ENCODE measurements at places on chromosomes 12 and 14. TPM values are rescaled to one million over a fixed set of nuclear protein-coding genes. Genes with fewer than 3 reads are reported as not detected.

DNA sequence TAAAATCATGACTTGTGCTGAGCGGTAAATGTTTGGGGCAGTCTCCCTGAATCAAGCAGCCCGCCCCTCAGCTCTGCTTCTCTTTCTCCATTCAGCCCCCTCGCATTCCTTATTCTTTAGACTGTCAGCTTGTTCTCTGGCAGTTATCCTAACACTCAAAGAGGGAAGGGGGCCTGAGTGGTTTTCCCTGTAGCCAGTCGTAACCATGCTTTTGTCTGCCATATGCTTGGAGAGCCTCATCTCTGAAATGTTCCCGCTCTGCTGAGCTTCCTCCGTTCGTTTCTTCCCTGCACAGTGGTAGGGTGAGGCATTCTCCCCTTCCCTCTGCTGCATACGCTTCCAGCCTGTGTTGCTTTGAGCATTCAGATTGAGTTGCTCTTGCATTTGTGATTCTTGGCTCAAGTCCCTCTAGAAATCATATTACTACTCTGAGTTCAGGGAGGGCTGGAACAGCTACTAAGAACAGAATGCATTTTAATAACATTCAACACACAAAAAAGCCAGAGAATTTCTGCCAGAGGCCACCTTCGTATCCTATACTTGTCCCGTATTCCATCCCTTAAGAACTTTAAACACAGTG is 119.7 kb downstream of the FBXL14 start:
- DNase-seq: no peak
- H3K27me3 ChIP-seq: no peaks in the 10 kb centered on the region
- no peak overlapping the region for H3K4me3 ChIP-seq
- H3K36me3 ChIP-seq: no peaks in the 10 kb centered on the region

SLC22A17 gene
- total RNA-seq: 6.3 TPM

DNA sequence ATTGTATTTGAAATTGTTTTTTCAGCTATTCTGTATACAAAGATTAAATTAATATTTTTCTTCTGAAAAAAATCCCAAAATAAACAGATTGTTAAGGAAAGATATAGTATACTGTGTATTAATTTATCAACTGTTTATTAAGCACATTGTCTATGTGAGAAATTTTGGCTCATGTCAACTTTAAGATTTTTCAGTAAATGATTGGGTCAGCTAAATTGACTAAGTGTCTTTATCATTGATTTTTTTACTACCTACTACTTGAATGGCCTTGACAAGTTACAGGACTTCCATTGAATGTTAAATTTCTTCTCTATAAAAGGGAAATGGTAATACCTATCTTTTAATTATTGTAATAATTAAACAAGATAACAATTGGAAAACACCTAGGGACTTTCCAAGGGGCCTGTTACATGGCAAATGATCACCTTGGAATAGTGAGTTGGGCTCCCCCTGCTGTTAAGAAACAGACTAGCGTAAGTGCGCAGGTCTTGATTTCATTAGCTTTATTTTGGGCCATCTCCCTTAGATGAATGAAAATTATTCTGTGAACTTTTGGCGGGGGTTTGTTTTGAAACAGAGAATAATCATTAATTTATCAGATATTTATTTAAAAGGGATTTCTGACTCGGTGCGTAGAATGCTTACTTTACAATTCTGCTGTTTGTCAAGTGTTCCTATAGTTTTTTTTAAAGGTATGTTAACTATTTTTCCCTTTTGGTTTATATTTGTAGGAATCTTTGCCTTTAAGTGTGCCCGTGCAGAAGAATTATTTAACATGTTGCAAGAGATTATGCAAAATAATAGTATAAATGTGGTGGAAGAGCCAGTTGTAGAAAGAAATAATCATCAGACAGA is 14.5 kb upstream of the CCT2 start:
- no peak overlapping the region for H3K27ac ChIP-seq
- no peaks in the 10 kb centered on the region for H3K27me3 ChIP-seq
- H3K4me3 ChIP-seq: no peak overlapping the region
- DNase-seq: peak; percentile 44
- H3K36me3 ChIP-seq: peaks cover 13% of the 10 kb centered on the region

- peaks cover 24% of the 10 kb centered on the region for H3K27me3 ChIP-seq
- peaks cover 23% of the 10 kb centered on the region for H3K4me1 ChIP-seq
- no peak for DNase-seq
- no peak overlapping the region for H3K27ac ChIP-seq
- H3K4me3 ChIP-seq: no peak overlapping the region
Observed at GRCh38 chr12:75816897-75817296, 214.7 kb downstream of the PHLDA1 start.

DNA sequence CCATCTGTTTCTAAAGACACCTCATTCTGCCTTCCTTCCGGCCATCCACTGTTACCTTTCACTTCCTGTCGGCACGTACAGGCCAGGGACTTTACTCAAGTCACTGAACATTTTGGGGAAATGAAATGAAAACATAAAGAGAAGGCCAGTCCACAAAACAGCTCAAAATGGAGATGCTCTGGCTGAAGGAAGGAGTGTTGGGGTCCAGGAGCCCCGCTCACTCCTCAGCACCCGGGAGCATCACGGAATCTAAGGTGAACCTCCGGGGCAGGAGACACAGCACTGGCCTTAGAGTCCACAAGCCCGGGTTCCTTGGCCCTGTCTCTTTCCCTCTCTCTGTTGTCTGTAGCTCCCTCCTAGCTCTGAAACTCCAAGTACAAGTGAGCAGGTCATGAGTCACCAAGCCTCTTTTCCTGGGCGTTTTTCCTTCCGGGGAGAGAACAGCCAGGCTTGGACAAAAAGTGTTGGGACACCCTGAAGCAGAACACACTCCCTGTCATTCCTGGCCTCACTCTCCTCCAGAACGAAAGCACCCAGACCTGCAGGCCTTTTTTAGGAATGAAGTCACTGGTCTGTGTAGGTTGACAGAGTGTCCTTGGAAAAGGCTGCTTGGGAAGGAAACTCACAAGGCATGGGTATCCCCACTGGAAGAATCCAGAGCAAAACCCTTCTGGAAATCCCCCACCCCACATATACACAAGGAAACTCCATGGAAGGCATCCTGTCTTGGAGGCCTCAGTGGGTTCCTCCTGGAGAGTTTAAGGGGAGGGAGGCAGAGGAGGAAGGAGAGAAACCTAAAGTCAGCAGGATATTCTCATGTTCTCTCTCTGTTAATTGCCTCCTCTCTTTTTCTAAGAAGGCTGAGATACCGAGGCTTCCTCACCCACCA is 245.3 kb downstream of the ZFP36L1 start:
- no peak for DNase-seq
- no peak overlapping the region for H3K4me3 ChIP-seq
- H3K4me1 ChIP-seq: no peaks in the 10 kb centered on the region
- no peak overlapping the region for H3K27ac ChIP-seq
- H3K27me3 ChIP-seq: no peaks in the 10 kb centered on the region

- no peak overlapping the region for H3K27ac ChIP-seq
- H3K27me3 ChIP-seq: no peaks in the 10 kb centered on the region
- H3K36me3 ChIP-seq: no peaks in the 10 kb centered on the region
- H3K4me3 ChIP-seq: no peak overlapping the region
- DNase-seq: no peak
Observed at GRCh38 chr14:104358528-104359300, 220.3 kb downstream of the KIF26A start.

MYF6 gene
- total RNA-seq: not detected

DNA sequence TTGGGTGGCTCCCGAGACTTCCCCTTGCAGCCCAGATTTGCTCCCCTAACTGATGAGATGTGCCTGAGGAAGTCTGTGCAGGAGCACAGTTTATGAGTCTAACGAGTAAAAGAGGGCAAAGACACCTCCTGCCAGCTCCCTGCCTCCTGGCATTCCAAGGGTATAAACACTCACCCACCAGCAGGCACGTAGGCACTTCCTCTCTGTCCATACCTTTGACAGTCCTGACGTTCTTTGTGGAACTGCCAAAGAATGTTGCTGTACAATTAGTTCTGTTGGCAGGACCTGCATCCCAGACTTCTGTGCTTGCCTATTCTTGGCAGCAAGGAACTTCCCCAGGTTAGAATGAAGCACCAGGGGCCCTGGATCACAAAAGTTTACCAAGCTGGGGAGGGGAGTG is 889.3 kb downstream of the BCL11B start:
- no peak overlapping the region for H3K27ac ChIP-seq
- no peak for DNase-seq
- no peaks in the 10 kb centered on the region for H3K4me1 ChIP-seq

DNA sequence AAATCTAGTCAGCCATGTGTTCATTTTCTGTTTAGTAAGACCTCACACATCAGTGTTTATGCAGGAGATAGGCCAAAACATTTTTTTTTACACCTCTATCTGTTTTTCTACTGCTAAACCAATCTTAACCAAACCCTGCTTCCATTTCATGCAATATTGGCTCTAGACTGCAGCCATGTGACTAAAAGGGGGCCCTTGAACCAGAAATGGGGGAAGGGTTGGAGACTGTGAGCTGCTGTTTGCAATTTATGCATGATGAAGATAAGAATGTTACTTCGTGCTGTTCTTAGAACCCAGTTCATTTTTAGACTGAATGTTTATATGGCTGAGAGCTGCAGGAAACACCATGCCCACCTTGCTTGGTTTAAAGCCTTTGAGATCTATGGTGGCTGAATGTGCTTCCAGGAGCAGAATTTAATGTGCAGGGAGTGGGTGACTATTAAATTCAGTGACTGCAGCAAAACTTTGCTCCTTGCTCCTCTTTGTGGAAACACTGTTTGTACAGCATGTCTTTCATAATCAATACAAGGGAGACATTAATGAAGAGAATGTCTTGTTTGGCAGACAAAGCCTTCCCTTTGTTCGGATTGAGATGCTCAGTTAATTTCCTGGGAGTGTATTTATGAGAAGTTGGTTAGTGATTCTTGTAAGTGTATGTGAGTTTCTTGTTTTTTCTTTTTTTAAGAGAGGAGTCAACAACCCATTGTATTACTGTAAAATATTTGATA is 53.6 kb downstream of the CHST11 start:
- no peaks in the 10 kb centered on the region for H3K27me3 ChIP-seq
- H3K27ac ChIP-seq: peak overlapping the region; percentile 90
- peak overlapping the region; percentile 51 for H3K4me3 ChIP-seq
- DNase-seq: no peak

EPYC gene
- total RNA-seq: not detected

- peaks cover 2% of the 10 kb centered on the region for H3K36me3 ChIP-seq
- H3K4me1 ChIP-seq: peaks cover 74% of the 10 kb centered on the region
- DNase-seq: no peak
- H3K4me3 ChIP-seq: peak overlapping the region; percentile 52
- H3K27ac ChIP-seq: peak overlapping the region; percentile 68
Observed at GRCh38 chr12:116187151-116187511, 90.4 kb downstream of the MED13L start.

DNA sequence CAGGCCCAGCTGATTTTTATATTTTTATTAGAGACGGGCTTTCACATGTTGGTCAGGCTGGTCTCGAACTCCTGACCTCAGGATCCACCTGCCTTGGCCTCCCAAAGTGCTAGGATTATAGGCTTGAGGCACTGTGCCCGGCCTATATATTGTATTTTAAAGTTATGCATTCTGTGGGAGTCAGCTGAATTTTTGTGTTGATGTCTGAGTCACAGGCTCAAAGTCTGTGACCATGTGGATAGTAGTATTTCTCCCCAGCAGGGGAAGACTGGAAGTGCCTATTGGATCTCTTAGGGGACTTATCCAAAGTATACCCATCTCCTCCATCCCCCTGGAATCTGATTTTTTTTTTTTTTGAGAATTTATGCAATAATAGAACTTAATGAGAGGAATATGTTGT is 43.8 kb upstream of the ATF1 start:
- no peak overlapping the region for H3K27ac ChIP-seq
- no peaks in the 10 kb centered on the region for H3K27me3 ChIP-seq
- DNase-seq: no peak
- peaks cover 19% of the 10 kb centered on the region for H3K36me3 ChIP-seq
- no peak overlapping the region for H3K4me3 ChIP-seq
- H3K4me1 ChIP-seq: peaks cover 6% of the 10 kb centered on the region

DNA sequence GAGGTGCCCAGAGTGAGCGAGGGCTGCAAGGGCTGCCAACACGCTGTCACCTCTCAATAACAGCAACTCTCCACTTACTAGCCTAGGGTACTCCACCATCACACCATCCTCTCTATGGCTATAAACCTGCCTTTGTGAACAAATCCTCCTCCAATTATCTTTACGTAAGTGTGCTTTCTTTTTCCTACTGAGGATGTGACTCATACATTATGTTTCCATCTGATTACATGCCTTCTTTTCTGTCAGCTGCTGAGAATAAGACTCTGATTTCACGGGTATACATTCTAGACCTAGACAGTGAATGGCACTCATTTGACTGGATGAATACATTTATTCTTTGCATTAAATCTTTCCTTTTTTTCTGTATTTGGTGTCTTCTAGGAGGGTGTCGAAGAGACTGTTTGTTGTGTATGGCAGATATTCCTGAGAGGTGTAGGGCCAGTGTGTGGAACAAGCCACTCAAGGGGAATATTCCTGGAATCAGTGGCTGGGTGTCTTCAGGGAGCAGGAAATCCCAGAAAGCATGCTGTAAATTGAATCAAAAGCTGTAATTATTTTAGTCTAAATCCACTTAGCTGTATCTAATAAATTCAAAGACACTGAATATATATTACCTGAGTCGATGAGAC is 327.3 kb upstream of the TMTC1 start:
- H3K4me1 ChIP-seq: no peaks in the 10 kb centered on the region
- H3K27ac ChIP-seq: no peak overlapping the region
- H3K4me3 ChIP-seq: no peak overlapping the region
- H3K27me3 ChIP-seq: no peaks in the 10 kb centered on the region
- peaks cover 2% of the 10 kb centered on the region for H3K36me3 ChIP-seq

NEUROD4 gene
- not detected for total RNA-seq

SIX6 gene
- not detected for total RNA-seq

- peaks cover 17% of the 10 kb centered on the region for H3K36me3 ChIP-seq
- H3K4me1 ChIP-seq: peaks cover 23% of the 10 kb centered on the region
- peak overlapping the region; percentile 93 for H3K27ac ChIP-seq
- DNase-seq: peak; percentile 55
Observed at GRCh38 chr14:37594238-37594970, 645 bp downstream of the FOXA1 start.

- no peak for DNase-seq
- H3K27ac ChIP-seq: no peak overlapping the region
- H3K27me3 ChIP-seq: no peaks in the 10 kb centered on the region
- H3K4me3 ChIP-seq: no peak overlapping the region
Observed at GRCh38 chr12:111195316-111195715, 173.6 kb downstream of the PHETA1 start.

CLMN gene
- total RNA-seq: 3.0 TPM

LRTM2 gene
- total RNA-seq: not detected

GRCh38 chr12:57016348-57016747 is at the start of gene TAC3:
TAC3 (minus strand) TSS chr12:57016529; CDS start chr12:57015797, 732 bp downstream.
- no peak within 1 kb of the TSS for H3K27ac ChIP-seq
- no peak within 1 kb of the TSS for H3K4me3 ChIP-seq
- H3K36me3 ChIP-seq: no peaks in the 10 kb centered on the region
- no peak for DNase-seq
- H3K27me3 ChIP-seq: peaks cover 7% of the 10 kb centered on the region
